CD8-positive, alpha-beta T cell (primary cell): ENCODE measurements at places on chromosomes 11 and 22.

- no peak for DNase-seq
Measured at GRCh38 chr11:128701086-128701485, 7.2 kb downstream of the FLI1 start.

GRCh38 chr22:39518996-39519680 lies 1.2 kb upstream of the ATF4 start:
- no peak for DNase-seq

GRCh38 chr11:117993988-117994745 lies 8.0 kb downstream of the IL10RA start:
- DNase-seq, result no peak

DNA sequence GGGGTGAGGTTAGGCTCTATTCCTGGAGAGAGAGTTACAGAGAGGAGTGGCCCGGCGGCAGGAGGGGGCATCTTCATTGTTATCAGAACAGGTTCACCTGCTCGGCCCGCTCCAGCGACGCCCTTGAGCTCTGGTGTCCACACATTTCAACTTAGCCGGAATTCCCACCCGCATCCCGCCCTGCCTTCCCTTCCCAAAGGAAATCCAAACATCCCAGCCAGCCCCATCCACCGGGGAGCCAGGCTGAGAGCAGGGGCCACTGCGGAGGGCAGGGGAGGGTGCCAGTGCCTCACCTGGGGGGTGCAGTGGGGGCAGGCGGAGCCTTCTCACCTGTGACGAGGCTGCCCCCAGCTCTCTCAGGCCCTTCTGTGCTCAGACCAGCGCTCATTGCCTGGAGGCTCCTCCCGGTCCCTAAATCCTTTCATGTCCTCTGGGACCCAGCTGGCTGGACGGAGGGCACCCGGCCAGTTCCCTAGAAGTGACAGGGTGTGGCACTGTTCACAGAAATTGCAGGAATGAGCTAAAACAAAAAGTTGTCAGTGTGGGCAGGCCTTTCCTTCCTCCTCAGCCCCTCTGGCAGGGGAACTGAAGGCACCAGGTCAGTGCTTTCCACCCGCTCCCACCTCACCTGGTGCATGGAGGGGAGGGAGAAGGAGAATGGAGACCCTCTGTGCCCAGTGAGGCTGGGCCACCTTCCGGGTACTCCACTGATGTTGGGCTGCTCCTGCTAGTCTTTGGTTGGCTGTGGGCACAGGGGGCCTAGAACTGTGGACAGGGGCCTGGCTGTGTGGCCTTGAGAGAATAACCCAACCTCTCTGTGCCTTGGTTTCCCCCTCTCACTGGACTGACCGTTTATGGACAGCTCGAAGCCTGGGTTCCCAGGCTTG lies 2.2 kb upstream of the MRGPRG start:
- no peak for DNase-seq

DNA sequence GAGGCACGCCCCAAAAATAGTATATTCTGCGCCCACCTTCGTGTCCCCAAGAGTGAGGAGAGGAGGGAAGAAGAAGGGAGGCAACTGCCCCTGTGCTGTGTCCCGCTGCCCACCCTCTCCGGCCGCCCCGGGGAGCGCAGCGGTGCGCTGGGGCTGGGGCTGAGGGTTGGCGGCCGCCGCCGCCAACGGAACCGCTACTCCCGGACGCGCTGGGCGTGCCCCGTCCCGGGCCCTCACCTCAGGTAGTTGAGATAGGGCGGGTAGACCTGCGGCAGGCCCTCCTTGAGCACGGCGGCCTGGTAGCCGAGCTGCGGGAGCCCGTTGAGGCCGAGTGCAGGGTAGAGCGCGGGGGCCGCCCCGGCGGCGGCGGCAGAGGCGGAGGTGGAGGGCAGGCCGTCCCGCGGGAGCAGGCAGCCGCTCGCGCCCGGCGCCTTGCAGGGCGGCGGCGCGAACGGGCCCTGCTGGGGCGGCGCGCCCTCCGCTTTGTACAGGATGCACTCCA lies 2.4 kb downstream of the PGR start:
- DNase-seq, result no peak
